ENCODE measurements at places on chromosomes 11 and 22.

DNA sequence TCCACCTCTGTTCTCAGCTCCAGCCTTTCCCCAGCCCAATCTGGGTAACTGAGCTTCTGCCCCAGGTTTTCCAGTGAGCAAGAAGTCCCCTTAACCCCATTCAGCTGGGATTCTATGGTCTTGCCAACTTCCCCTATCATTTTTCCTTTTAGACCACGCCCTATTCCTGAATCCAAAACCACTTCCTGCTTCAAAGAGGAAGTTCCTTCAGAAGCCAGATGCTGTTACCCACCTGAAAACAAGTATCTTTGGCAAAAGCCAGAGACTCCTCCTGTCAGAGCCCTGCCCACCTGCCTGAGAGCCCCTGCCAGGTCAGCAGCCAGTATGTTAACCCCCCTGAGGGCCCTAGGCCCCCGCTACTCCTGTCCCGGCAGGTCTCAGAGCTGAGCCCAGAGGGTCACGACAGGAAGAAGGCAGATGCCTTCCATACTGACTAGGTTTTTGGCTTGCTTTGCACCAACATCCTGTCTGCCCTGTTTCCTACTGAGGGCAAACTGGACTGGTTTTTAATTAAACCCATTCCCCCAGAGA, 20.3 kb upstream of the MICAL2 start:
- DNase-seq: no peak

GRCh38 chr11:41320653-41321052, 138.8 kb downstream of the LRRC4C start:
- no peak for DNase-seq

DNA sequence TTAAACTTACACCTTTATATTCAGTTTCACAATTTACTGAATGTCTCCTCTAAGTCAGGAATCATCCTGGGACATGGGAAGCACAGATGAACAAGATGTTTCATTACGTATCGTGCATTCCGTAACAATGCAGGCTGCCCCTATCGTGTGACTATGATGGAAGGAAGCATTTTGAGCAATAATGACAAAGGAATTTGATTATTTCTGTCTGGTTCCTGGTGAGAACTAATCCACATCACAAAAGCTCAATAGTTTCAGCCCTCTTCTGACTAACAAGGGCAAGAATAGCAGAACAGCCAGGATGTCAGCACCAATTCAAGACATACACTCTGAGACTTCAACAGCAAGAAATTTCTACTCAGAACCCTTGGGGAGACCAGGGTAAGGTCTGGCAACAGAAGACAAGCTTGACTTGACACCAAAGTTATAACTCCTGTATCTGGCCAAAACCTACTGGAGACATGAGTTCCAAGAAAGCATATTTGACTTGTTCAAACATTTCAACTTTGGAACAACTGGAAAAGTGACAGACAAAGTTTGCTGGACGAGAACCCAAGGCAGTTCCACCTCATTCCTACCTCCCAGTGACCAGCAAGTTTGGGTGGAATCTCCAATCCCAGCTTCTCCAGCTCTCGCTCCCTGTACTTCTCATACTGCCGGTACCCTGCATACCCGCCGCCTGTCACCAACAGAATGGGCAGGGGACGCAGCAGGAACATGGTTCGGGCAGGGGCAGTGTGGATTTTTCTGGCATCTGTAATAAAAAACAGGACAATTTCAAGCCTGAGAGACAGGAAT, 14.3 kb downstream of the PISD start:
- DNase-seq: no peak

- DNase-seq: no peak
These were observed 64.4 kb downstream of the SPON1 start for GRCh38 chr11:14026961-14027360.

DNA sequence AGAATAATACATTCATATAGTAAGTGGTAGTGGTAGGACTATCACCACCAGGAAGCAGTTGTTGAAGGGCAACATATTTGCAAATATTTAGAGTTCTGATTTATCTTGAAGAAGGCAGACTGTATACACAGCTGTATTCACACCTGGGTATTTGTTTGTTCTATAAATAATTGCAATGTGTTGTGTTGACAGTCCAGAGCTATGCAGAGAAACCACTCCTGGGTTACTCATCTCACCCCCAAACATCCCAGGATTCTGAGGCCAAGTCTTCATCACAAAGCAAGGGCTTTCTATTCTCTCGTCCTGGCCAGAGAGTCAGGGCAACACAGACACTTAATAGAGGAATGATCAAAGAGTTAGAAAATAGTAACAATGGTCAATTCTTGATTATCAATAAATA, 102.1 kb upstream of the FAT3 start:
- no peak for DNase-seq

Data from caudate nucleus (tissue), 63 donors.